Stimulated activated naive CD8-positive, alpha-beta T cell treated with anti-CD3 and anti-CD28 coated beads, Interleukin-15, Interleukin-2, amounts not matched to agents 100 U/mL and 50 U/mL, for 24 hours (primary cell): ENCODE measurements at places on chromosomes 4 and X.

- peak; percentile 11 for DNase-seq
Measured at GRCh38 chr4:140851032-140851636, 94.9 kb upstream of the TBC1D9 start.

GRCh38 chr4:140344101-140344500, 29.3 kb upstream of the SCOC start:
- no peak for DNase-seq

GRCh38 chr4:76748649-76749048, 149.3 kb downstream of the SOWAHB start:
- DNase-seq: peak; percentile 9

DNA sequence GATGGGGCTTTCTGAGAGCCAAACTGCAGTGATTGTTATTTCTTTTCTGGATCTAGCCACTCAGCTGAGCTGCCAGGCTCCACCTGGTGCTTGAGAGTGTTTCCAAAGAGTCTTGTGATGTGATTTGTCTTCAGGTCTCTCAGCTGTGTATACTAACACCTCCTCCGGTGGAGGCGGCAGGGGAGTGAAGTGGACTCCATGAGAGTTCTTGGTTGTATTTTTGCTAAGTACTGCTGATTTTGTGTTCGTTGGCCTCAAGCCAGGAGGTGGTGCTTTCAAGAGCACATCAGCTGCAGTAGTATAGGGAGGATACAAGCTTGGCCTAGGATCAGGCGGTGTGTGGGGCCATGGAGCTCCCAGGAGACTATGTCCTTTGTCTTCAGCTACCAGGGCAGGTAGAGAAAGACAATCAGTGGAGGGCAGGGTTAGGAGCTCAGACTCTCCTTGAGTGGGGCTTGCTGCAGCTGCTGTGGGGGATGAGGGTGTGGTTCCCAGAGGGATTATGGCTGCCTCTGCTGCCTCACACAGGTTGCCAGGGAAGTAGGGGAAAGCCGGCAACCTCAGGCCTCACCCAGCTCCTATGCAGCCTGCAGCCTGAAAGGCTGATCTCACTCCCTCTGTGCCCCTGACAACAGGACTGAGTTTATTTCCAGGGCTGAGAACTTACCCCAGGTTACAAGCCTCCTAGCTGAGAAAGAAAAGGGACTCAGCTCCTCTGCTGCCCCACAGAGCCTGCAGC, 62.4 kb downstream of the NPFFR2 start:
- DNase-seq: no peak

- DNase-seq: peak; percentile 12
Measured at GRCh38 chrX:64204701-64205440, 637 bp downstream of the AMER1 start.

GRCh38 chr4:25892796-25893195, 21.2 kb upstream of the SMIM20 start:
- DNase-seq: no peak

- no peak for DNase-seq
Measured at GRCh38 chr4:44421330-44422065, 27.1 kb downstream of the KCTD8 start.

GRCh38 chrX:252244-252956, 28.8 kb upstream of the PLCXD1 start:
- DNase-seq: no peak

DNA sequence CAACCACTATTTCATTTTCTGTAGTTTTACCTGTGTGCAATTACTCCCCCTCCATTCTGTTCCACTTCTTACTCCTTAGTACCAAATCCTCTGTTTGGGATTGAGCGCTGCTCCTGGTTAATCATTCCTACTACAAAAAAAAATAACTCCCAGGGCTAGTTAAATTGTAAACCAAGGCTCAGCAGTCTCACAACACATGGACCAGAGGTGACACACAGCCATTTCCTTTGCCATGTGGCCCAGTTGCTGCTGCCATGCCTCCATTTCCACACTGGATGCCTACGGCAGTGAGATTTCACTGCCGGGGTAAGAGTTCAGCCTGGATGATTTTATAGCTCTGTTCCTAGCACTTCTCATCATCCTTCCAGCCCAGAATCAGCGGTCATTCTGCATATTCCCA, 107.2 kb downstream of the AKAP4 start:
- DNase-seq: no peak

- DNase-seq: no peak
Measured at GRCh38 chr4:56104188-56104587, 155.4 kb downstream of the CEP135 start.

DNA sequence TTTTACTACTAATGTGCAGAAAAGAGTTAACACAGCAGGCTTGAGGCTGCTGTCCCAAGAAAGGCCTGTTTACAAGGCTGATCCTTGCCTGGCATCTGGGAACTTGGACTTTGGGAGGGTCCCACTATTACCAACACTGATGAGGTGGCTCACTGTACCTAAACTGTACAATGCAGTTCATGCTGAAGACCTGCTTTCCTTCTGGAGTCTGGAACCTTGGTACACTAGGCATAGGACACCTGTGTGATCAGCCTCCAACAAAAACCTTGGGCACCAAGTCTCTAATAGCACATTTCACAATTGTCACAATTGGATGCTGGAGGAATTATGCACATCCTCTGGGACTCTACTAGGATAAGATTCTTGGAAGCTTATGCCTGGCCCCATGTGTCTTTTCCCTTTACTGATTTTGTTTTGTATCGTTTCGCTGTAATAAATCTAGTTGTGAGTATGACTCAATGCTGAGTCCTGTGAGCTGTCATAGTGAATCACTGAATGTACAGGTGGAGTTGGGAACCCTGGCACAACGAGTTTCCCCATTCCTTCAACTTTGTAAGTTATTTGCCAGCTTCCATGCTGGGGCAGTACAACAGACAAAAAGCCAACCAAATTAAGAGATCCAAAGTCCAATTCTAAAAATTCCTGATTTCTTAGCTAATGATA, 45.9 kb downstream of the TEC start:
- DNase-seq: no peak

- DNase-seq: no peak
Measured at GRCh38 chr4:140019619-140020347, 134.2 kb downstream of the MAML3 start.

DNA sequence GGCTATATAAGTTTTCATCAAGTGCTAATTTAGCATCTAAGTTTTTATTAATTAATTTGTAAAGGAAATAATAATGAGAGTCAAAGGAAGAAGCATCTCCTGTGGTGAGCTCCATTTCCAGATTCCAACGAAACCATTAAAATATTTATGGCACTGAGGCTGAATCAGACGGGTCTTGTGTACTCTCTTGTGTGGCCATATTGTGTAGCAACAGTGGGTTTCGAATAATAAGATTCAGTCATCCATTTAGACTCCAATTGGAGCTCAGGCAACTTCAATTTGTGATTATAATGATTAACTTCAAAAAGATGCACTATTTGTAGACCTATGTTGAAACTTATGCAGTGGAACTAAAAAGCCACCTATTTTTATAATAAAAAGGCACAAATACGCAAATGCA, 82.4 kb downstream of the SNCA start:
- DNase-seq: no peak

- DNase-seq: no peak
Measured at GRCh38 chr4:56330691-56331090, 56.6 kb downstream of the AASDH start.

DNA sequence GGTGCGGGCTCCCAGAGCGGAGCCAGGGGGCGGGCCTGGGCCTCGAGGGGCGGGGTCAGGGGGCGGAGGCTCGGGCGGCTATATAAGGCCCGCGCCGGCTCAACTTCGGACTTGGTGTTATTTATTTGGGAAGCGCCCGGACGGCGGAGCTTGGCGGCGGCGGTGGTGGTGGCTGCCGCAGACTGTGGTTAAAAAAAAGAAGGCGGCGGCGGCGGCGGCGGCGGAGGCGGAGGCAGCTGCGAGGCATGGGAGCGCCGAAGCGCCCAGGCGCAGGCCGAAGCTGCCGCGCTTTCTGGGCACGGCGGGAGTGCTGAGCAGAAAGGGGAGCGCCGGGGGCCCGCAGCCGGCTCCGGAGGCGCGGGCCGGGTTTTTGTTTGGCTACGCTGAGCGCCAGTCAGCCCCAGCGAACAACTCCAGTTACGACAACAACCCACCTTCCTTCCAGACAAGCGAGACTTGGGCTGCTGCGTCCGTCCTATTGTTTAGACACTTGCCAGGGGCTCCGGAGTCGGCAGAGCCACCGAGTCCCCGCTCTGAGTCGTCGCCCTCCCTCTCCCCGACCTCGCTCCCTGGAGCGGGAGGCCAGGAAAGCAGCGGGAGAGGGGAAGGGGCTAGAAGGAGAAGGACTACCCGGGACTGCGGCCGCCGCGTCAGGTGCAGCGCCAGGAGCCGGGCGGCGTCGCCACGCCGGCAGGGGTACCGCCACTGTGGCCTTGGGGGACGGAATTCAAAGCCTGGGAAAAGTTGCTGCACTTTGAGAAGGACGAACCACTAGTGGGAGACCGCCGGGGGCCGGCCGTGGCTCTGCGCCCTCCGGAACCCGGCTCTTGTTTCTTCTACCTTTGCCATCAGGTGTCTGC, at the start of gene SLIT2:
TSS of gene SLIT2 (plus strand) at position 110 of the 860 bp plus-strand sequence. CDS start 1,911 bp downstream, outside the sequence.
- DNase-seq: peak; percentile 38

- no peak for DNase-seq
Measured at GRCh38 chr4:138412847-138413246, 170.7 kb upstream of the SLC7A11 start.

DNA sequence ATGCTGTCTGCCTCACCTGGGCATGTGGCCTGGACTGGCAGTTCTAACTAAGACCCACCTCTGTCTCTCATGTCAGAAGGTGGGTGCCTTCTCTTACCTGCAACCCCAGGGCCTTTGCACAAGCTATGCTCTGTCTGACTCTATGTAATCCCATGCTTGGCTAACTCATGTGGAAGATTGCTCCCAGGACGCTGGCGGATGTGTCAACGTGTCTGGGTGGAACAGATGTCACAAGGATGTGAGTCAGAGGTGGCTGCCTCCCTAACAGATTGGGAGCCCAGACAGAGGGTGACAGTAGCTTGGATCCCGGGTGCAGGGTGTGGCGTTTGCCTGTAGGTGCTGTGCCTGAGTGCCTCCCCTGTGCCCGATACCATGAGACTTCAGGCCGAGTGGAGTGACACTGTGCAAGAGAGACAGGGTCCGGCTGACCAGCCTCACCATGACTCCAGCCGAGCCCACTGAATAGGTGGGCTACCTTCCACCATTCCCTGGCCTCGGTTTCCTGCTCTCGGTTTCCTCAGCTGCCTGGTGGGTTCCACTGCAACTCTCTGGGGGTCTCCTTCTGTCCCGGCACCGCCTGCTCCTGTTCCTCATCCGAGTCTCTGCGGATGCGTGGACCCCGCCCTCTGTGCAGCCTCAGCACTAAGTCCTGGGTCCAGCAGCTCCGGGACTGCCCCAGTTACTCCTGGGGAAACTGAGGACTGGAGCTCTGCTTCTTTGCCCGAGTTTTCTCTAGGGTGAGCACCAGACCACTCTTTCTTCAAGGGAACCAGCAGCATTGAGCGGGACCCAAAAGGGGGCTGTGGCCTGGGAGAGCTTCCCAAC, 11.0 kb downstream of the SH3BP2 start:
- peak; percentile 7 for DNase-seq

- DNase-seq: no peak
Measured at GRCh38 chrX:107465932-107466620, 16.6 kb downstream of the FRMPD3 start.

DNA sequence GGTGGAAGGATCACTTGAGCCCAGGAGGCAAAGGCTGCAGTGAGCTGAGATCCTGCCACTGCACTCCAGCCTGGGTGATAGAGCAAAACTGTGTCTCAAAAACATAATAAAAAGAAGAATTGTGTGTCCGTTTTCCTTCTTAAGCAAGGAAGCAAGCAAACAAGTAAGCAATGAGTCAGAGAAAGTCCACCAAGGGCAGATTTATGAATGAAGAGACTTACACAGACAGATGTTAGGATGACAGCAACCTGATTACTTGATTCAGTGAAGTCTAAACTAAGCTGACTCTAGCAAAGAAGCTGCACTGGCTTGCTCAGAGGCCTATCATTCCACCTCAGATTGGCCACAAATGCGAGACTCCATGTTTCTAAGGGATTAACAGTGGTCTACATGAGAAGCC, 34.1 kb upstream of the SCML1 start:
- no peak for DNase-seq

DNA sequence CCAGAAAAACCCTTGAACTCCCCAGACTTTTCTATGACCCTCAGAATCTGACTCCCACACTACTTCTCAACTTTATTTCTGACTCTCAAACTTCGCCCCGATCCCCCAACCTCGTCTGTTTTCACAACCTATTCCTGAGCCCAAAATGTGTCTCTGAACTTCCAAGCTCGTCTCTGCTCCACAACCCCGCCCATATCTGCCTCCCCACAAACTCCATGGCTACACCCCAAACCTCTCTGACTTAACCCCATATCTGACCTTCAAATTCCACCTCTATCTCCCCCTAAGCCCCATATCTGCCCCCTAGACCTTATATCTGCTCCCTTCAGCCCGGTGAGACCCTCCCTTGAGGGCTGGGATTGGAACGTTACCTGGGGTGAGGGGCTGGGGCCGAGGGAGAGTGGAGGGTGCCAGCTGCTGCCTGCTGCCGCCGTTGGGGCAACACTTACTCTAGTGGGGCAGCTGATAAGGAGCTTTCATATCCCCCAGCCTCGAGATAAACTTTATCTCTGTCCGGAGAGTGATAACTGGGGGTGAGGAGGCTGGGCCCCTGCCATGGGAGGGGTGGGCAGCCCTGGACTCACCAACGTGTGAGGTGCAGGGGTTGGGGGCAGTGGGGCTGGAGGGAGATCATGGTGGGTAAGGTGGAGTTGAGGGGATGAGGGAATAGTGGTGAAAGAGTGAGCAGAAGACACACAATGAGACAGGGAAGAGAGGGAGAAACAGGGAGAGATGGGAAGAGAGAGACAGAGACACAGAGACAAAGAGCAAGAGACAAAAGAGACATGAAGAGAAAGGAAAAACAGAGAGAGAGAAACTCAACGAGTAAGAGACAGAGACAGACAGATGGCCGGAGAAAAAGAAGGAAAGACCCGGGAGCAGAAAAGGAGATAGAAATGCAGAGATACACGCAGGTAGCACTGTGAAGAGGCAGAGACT, 1.4 kb downstream of the GATA1 start:
- no peak for DNase-seq

DNA sequence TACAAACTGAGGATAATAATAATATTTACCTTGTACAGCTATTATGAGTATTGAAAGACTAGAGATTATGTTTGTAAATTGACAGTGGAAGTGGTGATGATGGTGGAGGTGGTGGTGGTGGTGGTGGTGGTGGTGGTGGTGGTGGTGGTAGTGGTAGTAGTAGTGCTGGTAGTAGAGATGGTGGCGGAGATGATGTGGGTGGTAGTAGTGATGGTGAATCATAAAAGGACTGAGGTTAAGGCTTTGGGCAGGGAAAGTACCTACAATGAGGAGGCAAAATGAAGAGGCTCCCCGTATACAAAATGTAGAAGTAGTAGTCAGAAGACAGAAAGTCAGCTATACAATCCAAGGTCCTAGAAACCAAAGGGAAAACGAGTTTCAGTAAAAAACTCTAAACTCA, 214.1 kb downstream of the BCOR start:
- DNase-seq: peak; percentile 28

GRCh38 chrX:19133231-19133630, 11.0 kb upstream of the ADGRG2 start:
- no peak for DNase-seq

DNA sequence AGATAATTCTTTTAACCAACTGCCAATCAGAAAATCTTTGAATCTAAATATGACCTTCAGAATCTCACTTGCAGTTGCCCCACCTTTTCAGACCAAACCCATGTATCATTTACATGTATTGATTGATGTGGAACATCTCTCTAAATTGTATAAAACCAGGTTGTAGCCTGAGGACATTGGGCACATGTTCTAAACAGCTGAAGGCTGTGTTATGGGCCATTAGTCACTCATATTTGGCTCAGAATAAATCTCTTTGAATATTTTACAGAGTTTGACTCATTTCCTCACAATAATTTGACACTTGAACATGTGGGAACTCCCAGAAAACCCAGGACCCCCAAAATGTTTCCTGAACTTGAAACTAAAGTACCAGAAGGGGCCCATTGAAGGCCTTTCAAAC, 58.7 kb downstream of the UGT2B10 start:
- DNase-seq: no peak
